IMR-90 (cell line): ENCODE measurements at places on chromosomes 2 and 18. TPM values are rescaled to one million over a fixed set of nuclear protein-coding genes. Genes with fewer than 3 reads are reported as not detected.

GREB1 gene
- total RNA-seq: not detected in 2 replicates

IDH1 gene
- 77.1 and 104 TPM in 2 replicates for total RNA-seq

ACKR3 gene
- not detected in 2 replicates for total RNA-seq

OR6B2 gene
- total RNA-seq: not detected in 2 replicates

CXCR2 gene
- total RNA-seq: not detected in 2 replicates

KCNIP3 gene
- 0.72 and 0.83 TPM in 2 replicates for total RNA-seq

ADD2 gene
- not detected in 2 replicates for total RNA-seq

SERPINB10 gene
- not detected in 2 replicates for total RNA-seq

POTEJ gene
- total RNA-seq: not detected in 2 replicates

HOXD8 gene
- total RNA-seq: not detected in 2 replicates

OXER1 gene
- not detected in 2 replicates for total RNA-seq

ACMSD gene
- not detected in 2 replicates for total RNA-seq

SERPINB3 gene
- not detected in 2 replicates for total RNA-seq
